ENCODE measurements at places on chromosomes 3 and 15.

- H3K27me3 ChIP-seq = no peaks in the 10 kb centered on the region
- no peaks in the 10 kb centered on the region for H3K36me3 ChIP-seq
- no peak for DNase-seq
- no peaks in the 10 kb centered on the region for H3K4me1 ChIP-seq
Measured at GRCh38 chr3:54515441-54516213, 393.3 kb downstream of the CACNA2D3 start.

- no peaks in the 10 kb centered on the region for H3K36me3 ChIP-seq
- H3K27ac ChIP-seq = no peak overlapping the region
- H3K27me3 ChIP-seq = no peaks in the 10 kb centered on the region
- H3K4me1 ChIP-seq = no peaks in the 10 kb centered on the region
- no peak overlapping the region for H3K4me3 ChIP-seq
Measured at GRCh38 chr3:125188955-125189354, 23.6 kb downstream of the SLC12A8 start.

DNA sequence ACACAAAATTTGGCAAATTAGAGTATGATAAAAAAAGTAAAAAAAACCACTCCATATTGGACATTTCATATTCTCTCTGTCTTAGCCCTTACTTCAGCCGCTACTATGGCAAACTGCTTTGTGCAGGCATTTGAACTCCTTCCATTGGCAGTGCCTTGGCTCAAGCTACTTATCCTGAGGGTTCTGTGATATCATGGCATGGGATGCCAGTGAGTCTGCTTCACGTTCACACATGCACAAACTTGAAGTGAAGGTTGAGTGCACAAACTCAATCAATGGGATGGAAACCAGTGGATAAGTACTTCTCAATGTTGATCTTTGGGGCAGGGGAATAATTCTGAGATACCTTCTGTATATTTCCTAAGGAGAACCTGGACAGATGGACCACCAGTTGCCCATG, 117.2 kb downstream of the IL20RB start:
- no peak for DNase-seq
- no peak overlapping the region for H3K4me3 ChIP-seq
- H3K27me3 ChIP-seq = no peaks in the 10 kb centered on the region

GRCh38 chr3:8183627-8184026, 318.0 kb upstream of the LMCD1 start:
- no peak overlapping the region for H3K27ac ChIP-seq
- H3K4me3 ChIP-seq = no peak overlapping the region
- no peaks in the 10 kb centered on the region for H3K27me3 ChIP-seq
- H3K36me3 ChIP-seq = no peaks in the 10 kb centered on the region
- DNase-seq = no peak

DNA sequence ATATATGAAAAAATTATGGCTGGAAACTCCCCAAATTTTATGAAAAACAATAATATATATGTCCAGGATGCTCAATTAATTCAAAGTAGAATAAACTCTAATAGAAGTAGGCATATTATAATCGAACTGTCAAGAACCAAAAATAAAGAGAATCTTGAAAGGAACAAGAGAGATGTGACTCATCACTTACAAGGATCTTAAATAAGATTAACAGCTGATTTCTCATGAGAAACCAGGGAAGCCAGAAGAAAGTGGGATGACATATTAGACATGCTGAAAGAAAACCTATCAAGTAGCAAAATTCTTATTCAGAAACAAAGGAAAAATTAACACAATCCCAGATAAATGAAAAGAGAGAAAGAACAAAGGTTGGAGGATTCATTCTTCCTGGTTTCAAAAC, 66.8 kb downstream of the FAIM start:
- H3K36me3 ChIP-seq = peaks cover 58% of the 10 kb centered on the region
- H3K27me3 ChIP-seq = no peaks in the 10 kb centered on the region
- no peak overlapping the region for H3K27ac ChIP-seq
- H3K4me3 ChIP-seq = no peak overlapping the region
- no peaks in the 10 kb centered on the region for H3K4me1 ChIP-seq

DNA sequence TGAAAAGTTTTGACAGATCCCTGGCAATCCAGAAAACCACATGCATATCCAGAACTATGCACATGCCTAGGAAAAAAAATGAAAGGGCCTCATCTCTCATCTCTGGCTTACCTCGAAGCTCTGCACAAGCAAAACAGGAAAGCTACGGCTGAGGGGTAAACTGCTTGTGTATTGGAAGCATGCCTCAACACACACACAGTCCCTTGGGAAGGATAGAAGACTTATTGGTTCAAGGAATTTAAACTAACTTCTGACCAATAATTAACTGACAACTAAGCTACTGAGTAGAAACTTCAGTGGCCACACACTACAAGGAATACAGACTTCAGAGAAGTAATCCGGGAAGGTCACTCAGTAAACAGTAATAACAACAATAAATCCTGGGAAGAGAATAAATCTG, 59.9 kb upstream of the POMGNT2 start:
- no peak for DNase-seq
- H3K4me1 ChIP-seq = no peaks in the 10 kb centered on the region
- no peaks in the 10 kb centered on the region for H3K36me3 ChIP-seq
- no peak overlapping the region for H3K27ac ChIP-seq
- no peak overlapping the region for H3K4me3 ChIP-seq
- no peaks in the 10 kb centered on the region for H3K27me3 ChIP-seq

DNA sequence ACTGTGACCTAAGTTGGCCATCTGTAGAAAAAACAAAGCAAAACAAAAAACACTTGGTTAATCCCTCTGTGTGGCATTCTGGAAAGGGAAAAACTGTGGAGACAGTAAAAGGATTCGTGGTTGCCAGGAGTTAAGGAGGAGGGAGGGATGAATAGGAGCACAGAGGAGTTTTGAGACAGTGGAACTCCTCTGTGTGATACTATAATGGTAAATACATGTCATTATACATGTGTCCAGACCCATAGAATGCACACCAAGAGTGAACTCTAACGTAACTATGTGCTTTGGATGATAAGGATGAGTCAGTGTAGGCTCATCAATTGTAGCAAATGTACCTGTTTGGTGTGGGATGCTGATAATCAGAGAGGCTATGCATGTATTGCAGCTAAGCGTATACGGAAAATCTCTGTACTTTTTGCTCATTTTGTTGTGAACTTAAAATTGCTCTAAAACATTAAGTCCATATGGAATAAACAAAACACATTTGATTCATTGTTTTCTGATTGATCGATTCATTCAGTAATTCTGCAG, 33.4 kb downstream of the RAP2B start:
- no peak for DNase-seq
- no peaks in the 10 kb centered on the region for H3K27me3 ChIP-seq

- no peak overlapping the region for H3K27ac ChIP-seq
- no peaks in the 10 kb centered on the region for H3K36me3 ChIP-seq
- no peak overlapping the region for H3K4me3 ChIP-seq
- H3K4me1 ChIP-seq = no peaks in the 10 kb centered on the region
- H3K27me3 ChIP-seq = no peaks in the 10 kb centered on the region
Measured at GRCh38 chr15:31031471-31032067, 40.1 kb upstream of the MTMR10 start.

- DNase-seq = no peak
- H3K27ac ChIP-seq = no peak overlapping the region
- H3K4me3 ChIP-seq = no peak overlapping the region
- H3K4me1 ChIP-seq = no peaks in the 10 kb centered on the region
Measured at GRCh38 chr3:132843851-132844553, 121.8 kb upstream of the NPHP3 start.

GRCh38 chr15:54608876-54609835, 587.6 kb downstream of the RSL24D1 start:
- no peaks in the 10 kb centered on the region for H3K36me3 ChIP-seq
- H3K27me3 ChIP-seq = no peaks in the 10 kb centered on the region
- H3K4me3 ChIP-seq = no peak overlapping the region

GRCh38 chr3:131193641-131194238, 167.1 kb downstream of the NEK11 start:
- no peaks in the 10 kb centered on the region for H3K36me3 ChIP-seq
- H3K27me3 ChIP-seq = no peaks in the 10 kb centered on the region
- no peak for DNase-seq
- H3K27ac ChIP-seq = no peak overlapping the region
- H3K4me3 ChIP-seq = no peak overlapping the region
- no peaks in the 10 kb centered on the region for H3K4me1 ChIP-seq

DNA sequence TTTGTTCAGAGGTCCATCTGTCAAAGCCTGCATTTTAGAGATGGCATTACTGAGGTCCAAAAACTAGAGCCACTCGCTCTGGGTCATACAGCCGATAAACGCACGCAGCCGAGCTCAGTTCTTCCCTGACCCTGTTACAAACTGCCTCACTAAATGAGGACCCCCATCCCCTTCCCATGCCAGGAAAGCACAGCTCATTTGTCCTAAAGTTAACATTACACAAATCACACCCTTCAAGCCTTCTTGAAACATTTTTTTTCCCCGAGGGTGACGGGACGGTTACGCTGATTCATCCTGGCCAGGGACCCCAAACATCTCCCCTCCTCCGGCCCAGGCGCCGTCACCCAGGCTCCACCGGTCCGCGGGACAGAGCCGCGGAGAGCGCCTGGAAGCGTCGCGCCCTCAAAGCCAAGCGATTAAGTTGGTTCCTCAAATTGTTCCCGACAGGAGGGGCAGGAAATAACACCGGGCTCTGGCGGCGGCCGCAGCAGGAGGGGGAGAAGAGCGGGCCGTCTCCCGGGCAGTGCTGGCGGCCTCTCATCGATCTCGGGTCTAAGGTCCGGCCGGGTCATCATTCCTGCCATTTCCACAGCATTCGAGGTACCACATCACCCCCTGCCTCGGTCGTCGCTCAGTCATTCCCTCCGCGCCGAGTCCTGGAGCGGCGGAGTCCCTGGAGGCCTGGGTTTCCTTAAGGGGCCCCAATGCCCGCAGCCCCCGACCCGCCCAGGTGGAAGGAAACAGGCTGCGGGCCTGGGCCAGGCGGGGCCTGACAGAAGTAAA, 619 bp upstream of the CMTM8 start:
- no peaks in the 10 kb centered on the region for H3K27me3 ChIP-seq
- H3K4me3 ChIP-seq = peak overlapping the region; percentile 68
- no peaks in the 10 kb centered on the region for H3K36me3 ChIP-seq

- H3K4me1 ChIP-seq = no peaks in the 10 kb centered on the region
- no peak for DNase-seq
- H3K27me3 ChIP-seq = no peaks in the 10 kb centered on the region
- H3K36me3 ChIP-seq = no peaks in the 10 kb centered on the region
Measured at GRCh38 chr15:66237513-66238235, 15.9 kb downstream of the MEGF11 start.

DNA sequence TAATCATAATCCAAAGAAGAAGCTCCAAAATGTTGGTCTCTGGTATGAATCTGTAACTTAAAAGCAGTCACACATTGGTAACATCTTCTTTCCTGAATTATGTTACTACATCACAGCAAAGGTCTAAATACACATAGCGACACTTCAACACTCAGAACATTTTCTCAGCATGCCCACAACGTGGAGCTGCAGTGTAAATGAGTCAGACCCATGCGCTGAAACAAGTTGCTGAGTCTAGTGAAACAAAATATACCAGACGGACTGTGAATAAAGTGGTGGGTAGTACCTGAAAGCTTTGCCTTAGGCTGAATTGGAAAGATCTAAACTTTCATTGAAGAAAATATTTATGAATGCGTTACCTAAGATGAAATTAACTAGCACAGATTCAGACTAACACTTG, 33.2 kb upstream of the GOLGA8B start:
- H3K27ac ChIP-seq = no peak overlapping the region
- no peaks in the 10 kb centered on the region for H3K36me3 ChIP-seq
- no peaks in the 10 kb centered on the region for H3K4me1 ChIP-seq
- no peaks in the 10 kb centered on the region for H3K27me3 ChIP-seq

GRCh38 chr3:27302891-27303290, 66.3 kb downstream of the NEK10 start:
- H3K4me3 ChIP-seq = no peak overlapping the region
- no peaks in the 10 kb centered on the region for H3K4me1 ChIP-seq
- no peaks in the 10 kb centered on the region for H3K27me3 ChIP-seq
- DNase-seq = no peak

DNA sequence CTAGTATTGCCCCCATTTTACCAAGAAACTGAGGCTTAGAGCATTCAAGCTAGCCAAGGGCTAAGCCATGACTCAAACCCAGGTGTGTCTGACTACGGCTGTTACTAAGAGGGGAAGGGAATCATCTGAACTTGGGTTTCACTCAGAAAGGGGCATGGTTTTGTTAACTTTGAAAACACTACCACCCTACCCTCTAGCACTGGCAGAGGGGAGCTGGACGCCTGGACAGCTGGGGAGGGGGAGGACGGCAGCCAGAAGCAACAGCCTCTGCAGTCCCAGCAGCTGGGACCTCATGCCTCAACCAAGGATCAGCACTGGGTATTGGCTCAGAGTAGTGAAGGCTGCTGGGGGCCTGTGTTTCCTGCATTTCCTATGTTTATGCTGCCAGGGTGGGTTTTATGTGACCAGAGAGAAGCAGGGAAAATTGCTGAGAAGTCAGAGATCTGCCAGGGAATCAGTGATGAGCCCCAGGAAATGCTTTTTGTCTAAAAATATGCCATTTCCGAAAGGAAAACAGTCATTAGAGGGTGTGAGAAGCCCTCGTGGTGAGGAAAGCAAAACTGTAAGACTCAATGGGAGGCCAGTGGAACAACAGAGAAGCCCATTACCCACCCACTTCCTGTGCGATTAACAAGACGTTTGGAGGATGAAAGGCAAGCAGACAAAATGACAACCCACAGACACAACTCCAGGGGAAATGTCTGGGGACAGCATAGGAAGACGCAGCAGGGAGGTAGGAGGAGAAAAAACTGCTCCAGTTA, 41.2 kb downstream of the LIPC start:
- DNase-seq = no peak
- no peak overlapping the region for H3K27ac ChIP-seq
- H3K36me3 ChIP-seq = no peaks in the 10 kb centered on the region
- no peak overlapping the region for H3K4me3 ChIP-seq
- no peaks in the 10 kb centered on the region for H3K4me1 ChIP-seq

GRCh38 chr3:30551266-30551665, 55.1 kb upstream of the TGFBR2 start:
- H3K36me3 ChIP-seq = no peaks in the 10 kb centered on the region
- no peaks in the 10 kb centered on the region for H3K4me1 ChIP-seq
- no peaks in the 10 kb centered on the region for H3K27me3 ChIP-seq
- no peak overlapping the region for H3K4me3 ChIP-seq
- DNase-seq = no peak
- H3K27ac ChIP-seq = no peak overlapping the region

DNA sequence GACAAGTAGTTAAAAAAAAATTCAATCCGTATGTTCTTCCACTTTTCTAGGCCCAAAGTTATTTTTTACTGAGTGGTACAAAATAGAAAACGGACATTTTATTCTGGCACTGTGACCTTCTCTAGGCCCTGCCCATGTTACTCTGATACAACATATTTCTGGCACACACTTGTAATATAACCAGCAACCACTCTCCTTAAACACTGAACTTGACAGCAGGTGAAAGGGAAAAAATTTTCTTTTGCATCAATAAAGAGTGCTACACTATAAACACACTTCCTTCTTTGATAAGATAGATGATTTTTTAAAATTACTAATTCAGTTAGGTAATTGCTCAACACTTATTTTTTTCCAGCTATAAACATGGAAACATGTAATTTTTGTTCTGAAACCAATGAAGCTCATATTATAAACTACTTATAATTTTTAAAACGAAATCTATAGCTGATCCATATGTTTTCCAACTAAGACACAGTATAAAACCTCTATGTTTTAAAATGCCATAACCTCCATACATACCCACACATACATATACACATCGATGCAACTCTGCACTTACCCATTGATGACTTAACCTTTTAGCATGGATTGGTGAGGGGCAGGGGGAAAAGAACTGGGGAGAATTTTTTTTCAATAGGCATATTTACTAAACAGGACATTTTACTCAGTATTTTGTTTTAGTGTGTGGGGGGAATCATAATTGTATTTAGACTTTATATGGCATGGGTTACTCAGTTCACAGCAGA, 5.3 kb upstream of the CTNNB1 start:
- H3K27ac ChIP-seq = no peak overlapping the region
- no peaks in the 10 kb centered on the region for H3K27me3 ChIP-seq
- H3K4me1 ChIP-seq = no peaks in the 10 kb centered on the region
- no peak for DNase-seq
- no peak overlapping the region for H3K4me3 ChIP-seq

Measured in tibial nerve (tissue), 4 donors.